Lower lobe of right lung (tissue), 2 donors: ENCODE measurements at places on chromosomes 11 and 22.
A peak's percentile ranks its signal among the peaks of the same experiment; 100 is the strongest.

DNA sequence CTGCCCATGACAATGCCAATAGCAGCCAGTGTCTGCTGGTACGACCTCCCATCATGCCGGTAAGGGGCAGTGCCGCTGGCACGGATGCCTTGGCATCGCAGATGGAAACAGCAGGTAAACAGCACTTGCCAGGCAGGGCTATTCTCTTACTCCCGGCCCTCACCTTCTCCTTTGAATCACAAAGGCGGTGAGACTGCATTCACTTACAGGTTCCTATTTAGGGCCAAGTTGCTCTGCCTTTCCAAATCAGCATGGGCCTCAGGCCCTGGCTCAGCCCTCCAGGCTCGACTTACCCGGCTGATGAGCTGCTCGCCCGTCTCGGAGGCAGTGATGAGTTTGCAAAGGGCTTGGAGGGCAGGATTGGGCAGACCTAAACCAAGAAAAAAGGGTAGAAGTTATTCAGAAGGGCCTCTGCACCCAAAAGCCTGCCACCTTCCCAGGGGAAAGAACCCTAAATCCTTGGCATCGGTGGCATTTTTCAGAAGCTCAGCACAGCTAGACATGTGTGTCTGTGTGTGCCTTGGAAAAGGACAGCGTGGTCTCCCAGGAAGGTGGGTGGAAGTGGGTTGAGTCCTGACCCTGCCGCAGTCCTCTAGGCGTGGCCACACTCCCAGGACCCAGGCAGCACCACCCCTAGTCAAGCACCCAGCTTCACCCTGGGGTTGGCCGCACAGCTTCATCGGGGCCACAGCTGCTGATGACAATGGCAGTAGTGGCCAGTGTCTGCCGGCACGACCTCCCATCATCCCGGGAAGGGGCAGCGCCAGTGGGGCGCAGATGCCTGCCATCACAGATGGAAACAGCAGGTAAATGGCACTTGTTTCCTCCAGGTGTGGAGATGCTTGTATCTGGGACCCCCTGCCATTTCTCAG, 73.5 kb upstream of the PITPNB start:
- H3K4me3 ChIP-seq: no peak overlapping the region
- no peaks in the 10 kb centered on the region for H3K27me3 ChIP-seq
- H3K4me1 ChIP-seq: no peaks in the 10 kb centered on the region
- peaks cover 82% of the 10 kb centered on the region for H3K36me3 ChIP-seq
- no peak overlapping the region for H3K27ac ChIP-seq

DNA sequence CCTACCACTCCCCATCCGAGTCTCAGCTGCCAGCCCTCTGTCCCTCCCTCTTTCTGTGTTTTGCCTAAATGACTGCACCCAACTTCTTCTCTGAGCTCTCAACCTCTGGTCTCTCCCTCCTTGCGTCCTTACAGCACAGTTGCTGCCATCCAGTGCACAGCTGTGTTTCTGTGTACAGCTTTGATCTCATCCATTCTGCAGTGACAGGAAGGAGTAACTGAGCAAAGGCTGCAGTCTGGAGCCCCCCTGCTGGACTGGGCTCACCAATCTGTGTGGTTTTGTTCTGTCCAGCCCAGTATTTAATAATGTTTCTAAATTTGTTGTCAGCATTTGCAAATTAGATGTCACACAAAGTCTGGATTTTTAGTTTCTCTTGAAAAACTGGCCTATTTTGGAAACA, 43.8 kb downstream of the PRR5L start:
- no peaks in the 10 kb centered on the region for H3K36me3 ChIP-seq
- no peak for DNase-seq
- H3K27ac ChIP-seq: no peak overlapping the region
- H3K4me1 ChIP-seq: no peaks in the 10 kb centered on the region
- peaks cover 5% of the 10 kb centered on the region for H3K27me3 ChIP-seq

DNA sequence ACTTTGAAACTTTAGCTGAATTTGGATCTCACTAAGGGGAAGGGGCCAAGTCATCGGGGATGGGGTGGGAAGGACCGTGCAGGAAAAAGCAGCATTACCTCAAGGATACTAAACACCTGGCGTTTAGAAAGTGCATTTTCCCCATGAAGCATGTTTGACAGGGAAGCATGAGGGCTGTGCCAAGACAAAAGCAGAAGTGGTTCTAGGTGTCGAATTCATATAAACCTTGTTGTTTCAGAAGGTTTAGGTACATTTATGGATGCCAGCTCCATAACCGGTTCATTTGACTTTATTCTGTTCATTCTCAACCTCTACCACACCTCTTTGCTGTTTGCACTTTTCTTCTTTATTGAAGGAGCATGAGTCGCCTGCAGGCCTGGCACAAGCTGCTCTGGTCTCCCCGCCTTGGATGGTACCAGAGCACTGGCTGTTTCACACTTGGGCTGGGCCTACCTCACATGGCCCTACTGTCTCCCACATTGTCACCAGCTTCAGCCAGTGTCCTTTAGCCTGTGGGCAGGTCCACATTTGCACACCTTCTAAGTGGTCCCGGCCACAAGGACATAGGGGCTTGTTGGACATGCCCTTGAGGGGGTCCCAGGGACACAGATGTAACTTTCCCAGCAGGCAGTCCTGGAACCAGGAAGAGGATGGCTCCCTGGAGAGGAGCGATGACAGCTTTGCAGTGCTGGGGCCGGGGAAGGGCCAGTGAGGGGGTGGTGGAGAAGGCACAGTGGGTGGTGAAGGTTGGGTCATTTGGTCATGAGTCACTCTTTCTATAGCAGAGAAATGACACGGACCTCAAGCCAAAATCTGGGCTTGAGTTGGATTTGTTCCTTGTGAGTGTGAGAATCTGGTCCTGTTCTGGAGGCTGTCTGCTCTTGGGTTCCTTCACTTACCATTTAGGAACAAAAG, 3.2 kb upstream of the ST14 start:
- H3K27me3 ChIP-seq: peaks cover 13% of the 10 kb centered on the region
- no peak for DNase-seq
- H3K4me3 ChIP-seq: no peak overlapping the region
- peaks cover 26% of the 10 kb centered on the region for H3K4me1 ChIP-seq
- no peaks in the 10 kb centered on the region for H3K36me3 ChIP-seq

DNA sequence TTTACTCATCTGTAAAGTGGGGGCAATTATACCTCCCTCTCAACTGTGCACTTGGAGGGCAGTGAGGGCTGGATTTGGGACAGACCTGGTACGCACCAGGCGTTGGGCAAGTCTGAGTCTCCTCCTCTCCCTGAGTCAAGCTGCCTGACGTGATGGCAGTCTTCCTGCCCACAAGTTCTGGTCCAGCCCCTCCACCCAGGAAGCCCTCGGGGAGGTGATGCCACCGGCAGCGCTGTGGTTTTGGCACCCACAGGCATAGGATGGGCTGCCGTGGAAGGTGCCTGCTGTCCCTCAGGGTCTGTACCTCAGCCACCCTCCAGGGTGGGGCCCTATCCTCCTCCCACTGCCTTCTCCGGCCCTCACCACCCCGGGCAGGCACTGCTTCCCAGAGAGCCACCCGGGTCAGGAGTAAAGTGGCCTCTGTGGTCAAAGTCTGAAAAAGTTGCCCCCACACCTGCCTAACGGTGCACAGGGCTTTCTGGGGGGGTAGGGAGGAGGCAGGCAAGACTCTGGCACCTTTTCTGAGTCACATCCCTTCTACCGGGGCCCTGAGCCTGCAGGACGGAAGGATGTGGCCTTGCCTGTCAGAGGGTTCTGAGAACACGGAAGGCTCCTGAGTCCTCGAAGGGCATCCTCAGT, 6.5 kb upstream of the APOBEC3H start:
- no peak overlapping the region for H3K4me3 ChIP-seq
- no peaks in the 10 kb centered on the region for H3K36me3 ChIP-seq
- peak; percentile 60 for DNase-seq
- H3K27ac ChIP-seq: peak overlapping the region; percentile 56
- H3K27me3 ChIP-seq: peaks cover 9% of the 10 kb centered on the region

DNA sequence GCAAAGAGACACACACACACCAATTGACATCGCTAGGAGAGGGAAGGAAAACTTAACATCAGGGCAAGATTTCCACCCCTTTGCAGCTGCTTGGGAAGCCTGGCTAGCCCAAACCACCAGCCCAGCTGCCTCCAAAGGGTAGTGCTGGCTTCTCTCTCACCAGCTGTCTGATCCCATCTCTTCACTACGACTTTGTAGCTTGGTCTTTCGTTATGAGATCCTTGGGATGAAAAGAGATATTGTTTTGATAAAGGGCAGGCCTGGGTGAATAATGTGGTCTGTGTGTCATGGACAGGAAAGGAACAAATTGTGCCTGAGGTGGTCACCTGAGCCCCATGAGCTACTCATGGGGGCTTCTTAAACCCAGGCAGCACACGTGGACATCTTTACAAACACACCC, 101.9 kb downstream of the ARL14EP start:
- no peak for DNase-seq
- H3K4me1 ChIP-seq: no peaks in the 10 kb centered on the region
- H3K27ac ChIP-seq: no peak overlapping the region
- no peaks in the 10 kb centered on the region for H3K27me3 ChIP-seq
- no peak overlapping the region for H3K4me3 ChIP-seq
- no peaks in the 10 kb centered on the region for H3K36me3 ChIP-seq

DNA sequence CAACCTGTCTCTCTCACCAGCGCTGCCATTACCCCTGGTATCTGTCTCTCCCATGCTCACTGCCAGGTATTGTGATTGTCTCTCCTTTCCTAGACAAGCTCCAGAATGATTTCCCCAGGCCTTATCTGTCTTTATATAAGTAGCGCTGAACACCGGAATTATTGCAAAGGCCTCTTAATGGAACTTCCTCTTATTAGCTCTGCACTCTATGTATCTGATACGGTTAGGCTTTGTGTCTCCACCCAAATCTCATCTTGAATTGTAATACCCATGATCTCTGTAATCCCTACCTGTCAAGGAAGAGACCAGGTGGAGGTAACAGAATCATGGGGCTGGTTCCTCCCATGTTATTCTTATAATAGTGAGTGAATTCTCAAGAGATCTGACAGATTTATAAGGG, 39.3 kb downstream of the DDI1 start:
- H3K36me3 ChIP-seq: no peaks in the 10 kb centered on the region
- no peak for DNase-seq
- no peak overlapping the region for H3K4me3 ChIP-seq
- no peaks in the 10 kb centered on the region for H3K4me1 ChIP-seq
- H3K27ac ChIP-seq: no peak overlapping the region

DNA sequence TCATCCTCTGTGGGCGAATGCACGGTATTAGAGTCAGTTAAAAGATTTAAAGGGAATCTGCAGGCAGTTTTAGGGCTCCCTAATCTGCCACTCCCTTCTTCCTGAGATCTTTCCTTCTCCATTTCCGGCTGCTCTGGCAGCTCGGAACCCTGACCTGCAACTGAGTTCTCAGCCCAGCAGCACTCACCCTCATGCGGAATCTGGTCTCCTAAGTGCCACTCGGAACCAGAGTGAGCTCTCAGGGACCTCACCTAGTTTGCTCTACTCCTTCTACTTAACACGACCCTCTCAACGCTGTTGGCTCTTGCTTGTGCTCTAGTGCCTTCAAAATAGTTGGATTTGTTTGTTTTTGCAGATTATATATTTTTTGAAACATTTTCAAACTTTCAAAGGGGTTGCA, 19.3 kb upstream of the IL10RA start:
- H3K4me3 ChIP-seq: no peak overlapping the region
- peaks cover 17% of the 10 kb centered on the region for H3K4me1 ChIP-seq
- H3K27ac ChIP-seq: no peak overlapping the region
- DNase-seq: no peak
- no peaks in the 10 kb centered on the region for H3K36me3 ChIP-seq

DNA sequence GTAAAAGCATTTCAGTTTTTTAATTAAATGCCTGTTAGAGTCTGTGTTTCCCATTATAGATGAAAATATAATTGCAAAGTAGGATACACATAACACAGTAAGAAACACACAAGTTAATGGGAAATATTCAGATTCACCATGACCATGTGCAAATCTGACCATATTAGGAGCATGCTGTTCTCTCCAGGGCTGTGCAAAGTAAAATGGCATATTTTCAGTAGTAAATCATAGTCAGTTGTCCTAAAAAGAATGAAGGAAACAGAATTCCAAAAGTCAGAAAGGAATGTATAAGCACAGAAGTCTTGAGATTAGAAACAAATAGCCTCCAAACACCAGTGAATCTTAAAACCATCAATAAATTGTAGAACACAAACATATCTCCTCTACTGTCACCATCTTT, 44.4 kb downstream of the CNTN5 start:
- no peak overlapping the region for H3K27ac ChIP-seq
- H3K36me3 ChIP-seq: no peaks in the 10 kb centered on the region
- no peaks in the 10 kb centered on the region for H3K4me1 ChIP-seq
- no peak for DNase-seq
- H3K4me3 ChIP-seq: no peak overlapping the region

GRCh38 chr11:79834015-79834414, 393.2 kb upstream of the TENM4 start:
- no peaks in the 10 kb centered on the region for H3K4me1 ChIP-seq
- H3K27me3 ChIP-seq: no peaks in the 10 kb centered on the region

GRCh38 chr11:64291752-64292459, 804 bp downstream of the KCNK4 start:
- no peak for DNase-seq
- peaks cover 67% of the 10 kb centered on the region for H3K27me3 ChIP-seq
- H3K4me3 ChIP-seq: peak overlapping the region; percentile 44
- H3K36me3 ChIP-seq: no peaks in the 10 kb centered on the region
- no peak overlapping the region for H3K27ac ChIP-seq

DNA sequence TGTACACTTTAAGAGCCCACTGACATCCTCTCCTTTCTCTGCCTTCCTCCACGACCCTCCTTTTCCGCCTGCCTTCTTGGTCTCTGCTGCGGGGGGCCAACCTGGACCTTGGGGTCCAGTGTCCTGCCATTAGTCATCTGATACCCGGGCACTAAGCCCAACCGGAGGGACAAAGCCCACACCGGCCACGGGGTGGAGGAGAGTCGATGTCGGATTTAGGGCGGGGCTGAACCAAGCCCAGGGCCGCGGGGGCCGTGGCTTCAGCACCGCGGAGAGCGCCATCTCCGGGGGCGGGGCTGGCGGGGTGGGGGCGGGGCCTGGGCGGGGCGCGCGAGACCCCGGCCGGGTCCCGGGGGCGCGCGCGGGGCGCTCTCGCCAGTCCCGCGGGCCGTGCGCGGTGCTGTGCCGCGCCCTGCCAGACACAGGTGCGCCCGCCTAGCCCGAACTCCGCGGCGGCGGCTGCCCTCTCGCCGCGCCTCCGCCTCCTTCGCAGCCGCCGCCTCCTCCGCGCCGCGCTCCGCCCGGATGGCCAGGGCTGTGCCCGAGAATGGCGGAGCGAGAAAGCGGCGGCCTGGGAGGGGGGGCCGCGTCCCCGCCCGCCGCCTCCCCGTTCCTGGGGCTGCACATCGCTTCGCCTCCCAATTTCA, at the start of gene MAPK8IP1:
TSS of gene MAPK8IP1 (plus strand) at position 378 of the 647 bp plus-strand sequence. CDS start at position 548, 170 bp downstream.
- H3K4me3 ChIP-seq: peak within 1 kb of the TSS; percentile 50
- H3K27ac ChIP-seq: no peak within 1 kb of the TSS
- peaks cover 26% of the 10 kb centered on the region for H3K36me3 ChIP-seq
- H3K4me1 ChIP-seq: no peaks in the 10 kb centered on the region
- no peaks in the 10 kb centered on the region for H3K27me3 ChIP-seq

GRCh38 chr22:35600476-35600875, 16.7 kb downstream of the MB start:
- no peaks in the 10 kb centered on the region for H3K27me3 ChIP-seq
- H3K4me3 ChIP-seq: no peak overlapping the region
- H3K27ac ChIP-seq: no peak overlapping the region
- peaks cover 6% of the 10 kb centered on the region for H3K4me1 ChIP-seq
- no peaks in the 10 kb centered on the region for H3K36me3 ChIP-seq
